Stimulated activated CD8-positive, alpha-beta memory T cell treated with anti-CD3 and anti-CD28 coated beads, Interleukin-2, amount 100 ng/mL, for 1 hour (primary cell): ENCODE measurements at places on chromosomes 3 and 15.

GRCh38 chr3:141285570-141285969, 53.9 kb downstream of the PXYLP1 start:
- DNase-seq: no peak

GRCh38 chr3:112048911-112049310, 14.4 kb downstream of the TMPRSS7 start:
- DNase-seq: no peak

DNA sequence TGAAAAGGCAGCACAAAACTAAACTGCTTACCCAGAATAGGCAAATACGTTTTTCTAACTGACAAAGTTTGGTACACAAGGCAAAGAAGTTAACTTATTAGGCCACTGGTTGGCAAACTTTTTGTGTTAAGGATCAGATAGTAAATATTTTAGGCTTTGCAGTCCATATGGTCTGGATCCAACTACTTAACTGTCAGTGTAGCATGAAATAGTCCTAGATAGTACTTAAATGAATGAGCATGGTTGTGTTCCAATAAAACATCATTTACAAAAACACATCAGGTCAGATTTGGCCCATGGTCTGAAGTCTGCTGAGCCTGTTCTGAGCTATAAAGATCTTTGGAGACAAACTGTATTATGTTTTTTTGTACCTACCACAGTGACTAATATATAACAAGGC, 136.9 kb downstream of the PCCB start:
- no peak for DNase-seq

DNA sequence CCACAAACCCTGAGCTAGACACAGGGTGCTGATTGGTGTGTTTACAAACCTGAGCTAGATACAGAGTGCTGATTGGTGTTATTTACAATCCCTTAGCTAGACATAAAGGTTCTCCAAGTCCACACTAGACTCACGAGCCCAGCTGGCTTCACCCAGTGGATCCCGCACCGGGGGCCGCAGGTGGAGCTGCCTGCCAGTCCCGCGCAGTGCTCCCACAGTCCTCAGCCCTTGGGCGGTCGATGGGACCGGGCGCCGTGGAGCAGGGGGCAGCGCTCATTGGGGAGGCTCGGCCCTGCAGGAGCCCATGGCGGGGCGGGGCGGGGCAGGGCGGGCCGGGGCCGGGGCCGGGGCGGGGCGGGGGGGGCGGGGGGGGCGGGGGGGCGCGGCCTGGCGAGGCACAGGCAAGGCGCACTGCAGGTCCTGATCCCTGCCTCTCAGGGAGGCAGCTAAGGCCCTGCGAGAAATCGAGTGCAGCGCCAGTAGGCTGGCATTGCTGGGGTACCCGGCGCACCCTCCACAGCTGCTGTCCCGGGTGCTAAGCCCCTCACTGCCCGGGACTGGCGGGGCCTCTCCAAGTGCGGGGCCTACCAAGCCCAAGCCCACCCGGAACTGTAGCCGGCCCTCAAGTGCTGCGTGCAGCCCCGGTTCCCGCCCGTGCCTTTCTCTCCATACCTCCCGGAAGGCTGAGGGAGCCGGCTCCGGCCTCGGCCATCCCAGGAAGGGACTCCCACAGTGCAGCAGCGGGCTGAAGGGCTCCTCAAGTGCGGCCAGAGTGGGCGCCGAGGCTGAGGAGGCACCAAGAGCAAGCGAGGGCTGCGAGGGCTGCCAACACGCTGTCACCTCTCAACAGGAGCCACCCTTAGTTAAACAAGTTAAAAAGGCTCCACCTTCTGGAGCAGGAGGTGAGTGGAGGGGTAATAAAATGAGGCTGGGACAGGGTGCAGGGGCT, 9.8 kb upstream of the TMEM40 start:
- no peak for DNase-seq

- DNase-seq: no peak
Observed at GRCh38 chr3:17175187-17175807, 290.5 kb downstream of the PLCL2 start.

DNA sequence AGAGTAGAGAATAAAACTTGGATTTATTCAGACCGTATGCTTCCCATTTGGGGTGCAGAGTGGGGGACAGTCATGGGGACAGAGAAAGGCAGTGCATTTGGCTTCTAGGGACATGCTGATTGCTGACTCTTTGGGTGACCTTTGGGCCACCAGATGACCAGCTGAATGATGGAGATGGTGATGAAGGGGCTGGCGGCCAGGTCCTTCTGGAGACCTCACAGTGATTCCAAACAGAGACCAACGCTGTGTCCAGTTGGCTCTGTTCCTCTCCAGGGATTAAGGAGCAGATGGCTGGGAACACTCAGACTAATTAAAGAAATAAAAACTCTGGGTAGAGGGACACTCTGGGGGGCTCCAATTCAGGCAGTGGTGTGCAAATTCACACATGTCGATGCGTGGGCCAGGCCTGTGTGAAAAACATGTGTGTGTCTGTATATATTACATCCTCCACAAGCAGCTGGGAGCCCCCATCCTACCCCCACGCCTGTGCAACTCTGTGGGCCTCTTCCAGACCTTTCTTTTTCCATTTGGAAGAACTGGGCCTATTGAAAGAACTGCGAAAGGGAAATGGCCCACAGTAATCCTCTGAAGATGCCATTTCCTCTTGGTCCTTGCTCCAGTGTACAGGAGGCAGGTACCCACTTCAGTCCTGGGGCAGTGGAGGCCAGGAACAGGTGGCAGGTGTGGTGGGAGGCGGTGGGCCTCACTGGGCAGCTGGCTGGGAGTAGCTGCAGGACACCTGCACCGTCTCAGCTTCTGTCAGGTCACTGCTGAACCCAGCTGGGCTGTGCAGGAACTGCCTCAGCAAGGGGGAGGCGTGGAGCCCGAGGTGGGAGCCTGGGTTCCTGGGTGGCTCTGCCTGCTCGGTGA, 8.9 kb downstream of the XIRP1 start:
- no peak for DNase-seq

GRCh38 chr15:101551696-101552591, 62.4 kb upstream of the PCSK6 start:
- no peak for DNase-seq

DNA sequence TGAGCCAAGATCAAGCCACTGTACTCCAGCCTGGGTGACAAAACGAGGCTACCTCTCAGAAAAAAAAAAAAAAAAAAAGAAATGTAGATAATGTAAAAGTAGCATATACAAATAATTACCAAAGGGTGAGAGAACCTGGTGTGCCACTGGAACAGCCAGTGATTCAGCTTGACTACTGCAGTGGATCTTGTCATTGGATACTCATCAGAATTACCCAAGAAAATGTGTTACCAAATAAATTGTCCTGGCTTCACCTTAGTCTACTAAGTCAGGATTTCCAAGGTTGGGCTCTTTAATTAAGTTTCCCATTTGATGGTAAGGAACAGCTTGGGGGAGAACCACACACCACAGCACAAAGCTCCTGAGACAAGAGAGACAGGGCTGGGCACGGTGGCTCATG, 1.5 kb downstream of the NICN1 start:
- no peak for DNase-seq

- no peak for DNase-seq
Observed at GRCh38 chr3:32972482-32973146, 21.2 kb downstream of the CCR4 start.

DNA sequence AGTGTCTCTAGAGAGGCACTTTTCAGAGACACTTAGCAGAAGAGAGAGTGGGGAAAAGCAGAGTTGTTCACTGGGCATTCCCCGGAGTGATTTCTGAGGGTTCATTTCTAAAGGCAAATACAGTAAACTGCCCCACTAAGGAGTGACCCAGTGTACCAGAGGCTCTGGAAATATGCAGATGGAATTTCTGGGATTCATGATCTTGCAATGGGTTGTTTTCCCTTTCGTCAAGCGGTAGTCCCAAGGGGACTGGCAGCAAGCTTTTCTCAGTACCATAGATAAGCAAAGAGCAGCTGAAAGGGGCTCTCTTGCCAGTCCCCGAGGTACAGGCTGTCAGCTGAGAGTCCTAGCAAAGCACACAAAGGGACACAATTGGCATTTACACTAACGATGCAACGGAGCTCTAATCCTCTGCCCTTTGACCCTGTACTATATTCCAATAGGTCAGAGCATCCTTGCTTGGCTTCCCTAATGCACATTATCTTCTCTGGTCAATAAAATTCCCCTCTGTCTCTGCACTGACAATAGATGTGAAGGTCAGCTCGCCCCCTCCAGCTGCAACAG, 155.6 kb downstream of the SEMA6D start:
- DNase-seq: no peak

DNA sequence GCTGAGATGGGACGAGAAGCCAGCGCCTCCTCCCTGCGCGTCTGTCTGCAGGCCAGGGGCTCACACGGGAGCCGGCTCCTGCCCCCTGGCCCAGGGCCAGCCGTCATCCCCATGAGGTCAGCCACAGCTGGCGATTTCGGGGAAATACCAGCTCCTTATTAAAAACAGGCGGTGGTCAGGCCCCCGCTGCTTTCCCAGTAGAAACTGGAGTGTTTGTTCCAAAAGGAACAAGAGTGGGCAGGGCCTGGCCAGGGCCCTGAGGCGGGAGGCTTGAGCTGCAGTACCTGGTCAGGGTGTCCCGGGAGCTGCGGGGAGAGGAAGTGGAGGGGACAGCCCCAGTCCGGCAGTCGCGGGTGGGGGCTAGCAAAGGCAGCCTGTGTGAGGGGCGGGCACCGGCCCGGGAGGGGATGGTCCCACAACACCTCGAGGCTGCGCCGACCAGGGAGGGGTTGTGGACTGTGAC, 17.8 kb downstream of the MYL3 start:
- DNase-seq: no peak

- DNase-seq: no peak
Observed at GRCh38 chr15:27870320-27870719, 228.8 kb downstream of the OCA2 start.

- no peak for DNase-seq
Observed at GRCh38 chr3:160641665-160642309, 35.2 kb upstream of the ARL14 start.

GRCh38 chr3:48413611-48414010, 16.3 kb downstream of the PLXNB1 start:
- DNase-seq: no peak

DNA sequence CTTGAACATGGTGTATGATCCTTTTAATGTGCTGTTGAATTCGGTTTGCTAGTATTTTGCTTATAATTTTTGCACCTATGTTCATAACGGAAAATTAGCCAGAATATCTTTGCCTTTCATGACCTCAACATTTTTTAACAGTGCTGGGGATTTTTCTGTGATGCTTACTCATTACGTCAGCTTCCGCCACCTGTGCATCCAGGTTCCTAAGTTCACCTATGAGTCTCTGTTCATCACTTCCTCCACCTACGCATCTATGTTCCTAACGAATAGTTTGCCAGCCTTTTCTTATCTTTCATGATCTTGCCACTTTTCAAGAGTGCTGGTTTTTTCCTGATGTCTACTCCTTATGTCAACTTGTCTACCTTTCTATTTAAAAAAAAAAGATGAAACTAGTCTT, 16.5 kb downstream of the AADACL2 start:
- no peak for DNase-seq
